ENCODE measurements at places on chromosomes 12 and 14.

DNA sequence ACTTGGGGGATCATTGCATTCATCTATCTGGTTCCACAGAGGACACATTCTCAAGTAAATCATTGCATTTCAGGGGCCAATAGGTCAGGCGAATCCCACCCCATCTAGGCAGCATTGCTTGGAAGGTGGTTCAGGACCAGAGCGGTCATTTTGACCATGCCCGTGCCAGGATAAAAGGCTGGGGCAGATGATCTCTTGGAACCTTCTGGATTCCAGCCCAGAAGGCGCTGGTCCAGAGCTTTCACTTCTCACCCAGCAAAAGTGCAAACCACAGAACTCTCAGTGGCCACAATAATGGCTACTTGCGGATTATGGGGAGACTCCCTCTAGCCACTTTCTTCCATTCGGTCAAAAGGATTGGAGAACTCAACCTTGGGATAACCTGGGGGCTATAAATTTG lies 595 bp upstream of the KRT85 start:
- DNase-seq, result no peak

DNA sequence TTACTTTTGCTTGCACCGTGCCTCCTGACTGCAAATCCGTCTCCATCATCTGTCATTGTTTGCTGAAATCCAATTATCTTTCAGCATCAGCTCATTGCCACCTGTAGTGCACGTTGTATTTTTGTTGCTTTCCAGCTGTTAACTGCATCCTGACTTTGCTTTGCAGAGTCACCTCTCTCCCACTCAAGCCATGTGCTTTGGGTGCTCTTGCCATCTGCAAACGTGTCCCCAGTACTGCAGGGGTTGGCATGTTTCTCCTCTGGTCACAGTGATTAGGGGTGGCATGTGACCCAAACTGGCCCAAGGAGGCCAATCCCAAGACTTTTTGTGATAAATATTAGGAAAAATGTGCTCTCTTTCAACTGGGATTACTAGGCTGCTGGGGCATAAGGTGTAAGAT lies 10.5 kb upstream of the TMED2 start:
- DNase-seq, result no peak

DNA sequence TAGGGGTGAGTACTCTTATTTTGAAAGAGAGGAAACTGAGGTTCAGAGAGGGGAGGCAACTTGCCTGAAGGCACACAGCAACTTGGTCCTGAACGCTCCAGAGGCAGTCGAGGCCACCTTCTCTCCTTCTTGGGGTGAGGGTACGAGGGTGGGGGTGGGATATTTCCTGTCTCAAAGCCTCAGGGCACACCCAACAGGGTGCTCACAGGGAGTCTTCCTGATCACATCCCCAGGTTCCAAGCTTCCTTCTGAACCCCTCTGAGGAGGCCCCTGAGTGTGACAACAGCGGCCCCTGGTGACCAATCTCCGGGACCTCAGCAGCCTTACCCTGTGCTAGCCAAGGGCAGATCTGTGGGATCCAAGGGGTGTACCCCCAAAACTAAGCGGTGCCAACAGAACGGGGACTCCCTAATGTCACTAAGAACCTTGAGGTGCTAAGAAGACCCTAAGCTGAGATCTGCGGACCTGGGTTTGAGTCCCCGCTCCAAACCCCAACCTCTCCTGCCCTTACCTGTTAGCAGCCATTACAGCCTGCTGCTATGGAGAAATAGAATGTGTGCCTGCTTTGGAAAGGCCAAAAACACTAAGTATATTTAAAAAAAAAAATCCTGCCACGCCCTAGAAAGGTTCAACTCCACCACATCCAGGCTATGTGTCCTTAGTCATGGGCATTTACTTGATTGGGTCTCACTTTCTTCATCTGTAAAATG lies 57.9 kb downstream of the TRPV4 start:
- DNase-seq, result peak; percentile 58

DNA sequence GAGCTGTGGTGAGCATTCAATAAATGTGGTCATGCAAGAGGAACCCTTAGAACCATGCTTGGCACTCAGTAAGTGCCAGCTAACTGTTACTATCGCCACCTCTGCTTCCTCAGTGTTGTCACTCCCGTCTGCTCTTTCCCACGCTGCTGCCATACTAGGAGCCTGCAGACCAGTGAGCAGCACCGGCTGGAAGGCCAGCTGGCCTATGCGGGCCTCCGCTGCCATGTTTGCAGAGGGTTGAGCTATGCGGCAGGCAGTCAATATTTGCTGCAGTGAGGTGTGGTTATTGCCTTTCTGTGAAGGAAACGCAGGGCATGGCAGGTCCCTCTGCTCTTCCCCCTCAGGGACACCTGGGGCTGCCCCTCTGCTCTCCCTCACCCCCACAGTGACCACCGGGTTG lies 13.0 kb downstream of the KMT5A start:
- no peak for DNase-seq

DNA sequence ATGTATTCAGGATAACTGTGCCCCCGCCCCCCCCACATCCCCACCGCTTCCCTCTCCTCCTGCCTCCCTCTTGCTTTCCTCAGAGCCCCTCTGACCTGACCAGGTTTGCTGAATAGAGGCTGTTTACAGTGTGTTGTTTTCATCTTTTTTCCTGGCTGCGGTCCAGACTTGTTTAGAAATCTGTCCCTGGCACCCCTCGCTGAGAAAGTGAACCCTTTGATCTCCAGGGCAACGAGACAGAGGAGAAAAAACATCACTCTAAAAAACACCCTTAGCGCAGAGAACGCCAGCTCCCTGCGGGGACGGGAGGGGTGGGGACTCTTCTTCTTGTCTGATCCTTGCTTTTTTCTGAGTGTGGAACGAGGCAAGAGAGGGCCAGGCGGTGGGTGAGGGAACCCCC lies 22.5 kb downstream of the SDS start:
- DNase-seq, result no peak

DNA sequence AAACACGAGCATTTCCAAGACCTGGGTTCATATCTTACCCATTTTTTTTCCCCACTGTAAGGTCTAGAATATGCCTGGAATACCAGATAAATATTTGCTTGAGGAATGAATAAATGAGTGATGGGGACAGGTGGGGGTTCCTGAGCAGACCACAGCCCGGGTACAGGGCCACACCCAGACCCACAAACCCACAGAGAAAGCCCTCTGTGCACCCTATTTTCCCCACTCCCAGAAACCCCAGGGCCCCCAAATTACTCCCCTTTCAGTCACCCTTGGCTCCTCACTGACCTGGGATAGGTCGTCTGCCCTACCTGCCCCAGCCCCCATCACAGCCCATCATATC lies 66.5 kb upstream of the DDX11 start:
- no peak for DNase-seq

GRCh38 chr12:65653946-65654629 lies 170.2 kb upstream of the HMGA2 start:
- DNase-seq, result no peak

DNA sequence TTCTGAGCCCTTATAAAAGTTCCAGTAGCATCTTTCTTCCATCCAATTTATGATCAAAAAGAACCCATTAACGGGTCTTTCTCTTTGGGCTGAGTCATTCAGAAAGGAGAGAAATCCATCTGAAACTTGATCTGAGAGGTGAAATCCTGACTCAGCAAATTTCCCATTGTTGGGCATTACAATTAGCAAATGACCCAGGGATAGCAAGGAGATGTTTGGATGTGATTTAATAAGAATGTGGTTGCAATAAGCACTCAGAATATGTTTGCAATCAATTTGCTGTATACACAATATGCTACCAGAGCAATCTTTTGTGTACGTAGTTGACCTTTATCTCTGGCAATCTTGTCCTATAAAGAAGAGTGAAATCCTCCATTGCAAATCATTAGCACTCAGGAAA lies 122.7 kb downstream of the CCDC60 start:
- DNase-seq, result no peak

- DNase-seq, result no peak
Observed at GRCh38 chr14:23638414-23639047, 2.4 kb downstream of the DHRS2 start.

DNA sequence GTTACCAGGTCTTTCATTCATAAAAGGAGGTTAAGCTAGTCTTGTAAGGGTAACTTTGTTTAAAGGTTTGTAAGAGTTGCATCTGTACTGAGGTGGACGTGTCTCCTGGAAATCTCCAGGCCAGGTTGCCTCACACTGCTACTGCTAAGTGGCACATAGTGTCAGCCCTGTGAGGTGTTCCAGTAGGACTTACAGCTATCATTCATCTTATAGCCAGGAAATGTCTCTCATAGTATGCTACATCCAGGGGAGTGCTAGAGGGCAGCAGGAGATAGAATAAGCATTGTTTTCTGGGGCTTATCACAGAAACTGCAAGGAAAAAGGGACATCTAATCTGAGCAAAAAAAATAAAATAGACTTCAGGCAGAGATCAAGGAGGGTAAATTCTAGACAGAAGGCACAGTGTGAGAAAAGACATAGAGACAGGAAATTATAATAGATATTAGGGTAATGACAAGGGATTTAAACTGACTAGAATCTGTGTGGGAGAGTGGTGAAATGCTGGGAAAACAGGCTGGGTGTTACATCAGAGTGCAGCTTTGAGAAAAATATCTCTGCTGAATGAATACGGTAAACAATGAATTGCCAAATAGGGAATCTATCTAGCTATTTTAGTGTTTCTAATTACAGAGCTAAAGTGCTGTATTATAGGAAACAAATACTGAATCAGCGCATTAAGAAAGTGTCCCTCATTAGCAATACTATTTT lies 205.1 kb upstream of the ABCD2 start:
- no peak for DNase-seq

GRCh38 chr14:68544081-68544892 lies 248.6 kb downstream of the ZFP36L1 start:
- DNase-seq, result no peak

- no peak for DNase-seq
Observed at GRCh38 chr12:21553329-21553675, 27.2 kb downstream of the SPX start.

DNA sequence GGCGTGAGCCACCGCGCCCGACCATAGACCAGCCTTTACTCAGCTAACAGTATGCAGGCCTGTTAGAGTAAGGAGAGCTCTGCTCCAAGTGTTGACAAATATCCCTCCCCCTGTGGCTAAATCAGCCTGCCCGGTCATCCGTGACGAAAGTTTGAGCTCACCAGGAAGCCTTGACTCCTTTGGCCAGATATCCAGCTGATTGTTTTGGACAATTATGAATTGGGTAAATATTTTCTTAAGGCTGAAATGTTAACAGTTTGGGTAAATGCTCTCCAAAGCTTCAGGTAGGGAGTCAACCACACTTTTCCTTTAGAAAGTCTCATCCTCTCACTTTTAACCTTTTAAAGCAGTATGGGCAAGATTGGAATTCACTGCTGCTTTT lies 157.9 kb downstream of the PAWR start:
- DNase-seq, result no peak

DNA sequence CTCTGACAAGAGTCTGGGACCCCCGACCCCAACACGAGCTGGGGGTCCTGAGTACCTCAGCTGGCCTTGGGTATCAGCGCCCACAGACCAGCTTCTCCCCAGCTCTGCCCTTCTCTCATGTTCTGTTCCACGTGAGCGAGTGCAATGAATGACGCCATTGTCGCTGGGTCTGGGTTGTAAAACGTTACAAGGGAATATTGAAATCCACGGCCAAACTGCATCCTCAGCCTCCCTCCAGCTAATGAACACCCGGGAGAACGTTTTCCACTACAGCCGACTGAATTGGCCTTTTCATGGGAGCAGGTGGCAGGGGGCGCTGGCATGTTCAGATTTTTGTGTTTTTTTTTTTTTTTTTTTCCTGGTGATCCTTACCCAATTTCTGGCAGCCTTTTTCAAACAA lies 34.7 kb downstream of the TBX5 start:
- DNase-seq, result no peak

- no peak for DNase-seq
Observed at GRCh38 chr14:61586544-61587055, 108.7 kb upstream of the HIF1A start.

DNA sequence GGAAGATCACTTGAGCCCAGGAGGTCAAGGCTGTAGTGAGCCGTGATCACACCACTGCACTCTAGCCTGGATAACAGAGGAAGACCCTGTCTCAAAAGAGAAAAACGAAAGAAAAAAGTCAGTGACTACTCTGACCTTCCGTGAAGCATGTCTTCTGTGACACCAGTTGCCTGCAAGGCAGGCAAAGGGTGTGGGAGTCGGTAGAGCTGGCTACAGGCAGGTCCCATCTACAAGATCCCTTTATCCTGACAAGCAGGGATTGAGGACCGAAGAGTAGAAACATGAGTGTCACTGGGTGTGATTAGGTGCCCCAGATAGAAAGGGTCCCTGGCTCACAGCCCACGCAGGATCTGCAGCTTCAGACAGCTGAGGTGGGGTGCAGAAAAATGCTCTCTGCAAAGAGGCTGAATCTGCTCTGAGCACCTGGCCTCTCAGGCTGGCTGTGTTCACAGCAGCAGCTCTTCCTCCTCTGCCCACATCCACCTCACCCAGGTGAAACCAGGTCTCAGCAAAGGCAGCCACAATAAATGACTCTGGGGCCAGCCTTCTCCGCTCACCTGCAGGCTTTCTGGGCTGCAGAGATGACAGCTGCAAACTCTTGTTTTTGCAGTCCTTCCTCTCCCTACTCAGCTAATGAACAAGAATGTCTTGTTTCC lies 28.6 kb upstream of the HSP90B1 start:
- no peak for DNase-seq

DNA sequence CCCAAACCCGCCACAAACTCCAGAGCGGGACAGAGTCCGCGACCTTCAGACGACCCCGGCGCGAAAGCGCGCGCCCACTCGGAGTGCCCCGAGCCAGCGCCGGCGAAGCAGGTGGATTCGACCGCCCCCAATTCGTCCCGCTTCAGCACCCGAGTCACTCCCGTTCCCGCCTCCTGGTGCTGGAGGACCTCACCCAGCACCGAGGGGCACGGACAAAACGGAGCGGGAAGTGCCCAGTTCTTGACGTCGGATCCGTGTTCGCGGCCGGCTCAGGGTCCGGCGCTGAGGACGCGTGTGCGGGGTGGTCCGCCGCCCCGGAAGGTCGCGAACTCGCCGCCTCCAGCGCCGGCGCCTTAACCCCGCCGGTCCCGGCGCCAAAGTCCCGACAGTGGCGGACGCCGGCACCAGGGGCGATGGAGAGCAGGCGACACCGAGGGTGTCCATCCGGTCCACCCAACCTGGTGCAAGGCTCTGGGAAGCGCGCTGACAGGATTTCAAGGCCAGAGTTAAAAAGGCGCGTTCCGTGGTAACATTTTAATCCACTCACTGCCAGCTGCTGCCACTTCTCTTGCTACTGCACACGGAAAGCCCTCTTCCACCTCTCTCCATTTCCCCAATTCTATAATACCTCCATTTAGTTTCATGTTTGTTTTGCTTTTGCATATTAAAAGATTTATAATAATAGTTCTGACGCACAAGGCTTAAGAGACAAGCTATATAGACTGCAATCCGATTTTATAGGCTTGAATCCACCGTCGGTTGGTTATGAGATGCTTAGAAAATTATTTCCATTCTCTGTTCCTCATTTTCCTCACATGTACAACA lies 240.0 kb upstream of the CPNE8 start:
- peak; percentile 20 for DNase-seq

GRCh38 chr14:49050822-49051221 lies 535.4 kb downstream of the RPS29 start:
- DNase-seq, result no peak

GRCh38 chr12:6072302-6072752 lies 52.1 kb downstream of the VWF start:
- no peak for DNase-seq
